RPMI8226 (cell line): ENCODE measurements at places on chromosomes 6 and 20.

GRCh38 chr20:46347841-46348803 lies 39.8 kb upstream of the CDH22 start:
- DNase-seq, result no peak

DNA sequence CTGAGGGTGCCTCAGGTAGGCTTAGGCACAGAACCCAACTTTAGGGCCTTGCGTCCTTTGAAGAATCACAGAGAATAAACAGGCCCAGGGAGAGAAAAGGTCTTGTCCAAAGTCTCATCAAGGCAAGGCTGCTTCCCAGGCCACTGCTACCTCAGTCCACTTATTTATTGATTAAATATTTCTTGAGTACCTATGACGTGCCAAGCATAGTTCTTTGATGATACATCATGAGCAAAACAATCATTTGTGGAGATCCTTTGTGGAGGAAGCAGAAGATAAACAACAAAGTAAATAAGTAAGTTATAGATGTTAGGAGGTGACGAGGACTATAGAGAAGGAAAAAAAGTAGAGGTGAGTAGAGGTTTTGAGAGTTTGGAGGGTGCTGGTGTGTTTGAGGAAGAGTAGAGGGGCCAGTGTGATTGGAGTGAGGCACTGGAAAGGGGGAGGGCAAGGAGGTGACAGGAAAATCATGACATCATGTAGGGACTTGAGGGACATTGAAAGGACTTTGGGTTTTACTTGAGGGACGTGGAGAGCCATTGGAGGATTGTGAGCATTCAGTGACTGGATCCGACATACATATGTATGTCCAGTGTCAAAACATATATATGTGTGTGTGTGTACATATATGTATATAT lies 14.1 kb upstream of the CHMP4B start:
- no peak for DNase-seq

DNA sequence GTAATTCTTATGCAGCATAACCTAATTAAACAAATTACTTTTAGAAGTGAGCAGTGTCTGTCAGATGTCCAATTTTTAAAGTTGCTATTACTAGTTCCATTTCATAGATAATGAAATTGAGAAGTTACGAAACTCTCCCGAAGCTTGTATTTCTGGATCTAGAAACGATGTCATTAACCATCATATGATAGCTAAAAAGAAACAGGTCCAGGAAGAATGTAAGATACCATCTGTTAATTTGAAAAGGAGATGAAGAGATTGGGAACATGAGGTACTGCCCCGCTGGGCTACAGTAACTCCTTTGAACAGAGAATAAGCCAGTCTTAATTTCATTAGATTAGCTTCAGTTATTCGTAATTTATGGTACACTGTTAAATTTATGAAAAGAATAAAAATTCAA lies 47.5 kb upstream of the TMX4 start:
- no peak for DNase-seq

DNA sequence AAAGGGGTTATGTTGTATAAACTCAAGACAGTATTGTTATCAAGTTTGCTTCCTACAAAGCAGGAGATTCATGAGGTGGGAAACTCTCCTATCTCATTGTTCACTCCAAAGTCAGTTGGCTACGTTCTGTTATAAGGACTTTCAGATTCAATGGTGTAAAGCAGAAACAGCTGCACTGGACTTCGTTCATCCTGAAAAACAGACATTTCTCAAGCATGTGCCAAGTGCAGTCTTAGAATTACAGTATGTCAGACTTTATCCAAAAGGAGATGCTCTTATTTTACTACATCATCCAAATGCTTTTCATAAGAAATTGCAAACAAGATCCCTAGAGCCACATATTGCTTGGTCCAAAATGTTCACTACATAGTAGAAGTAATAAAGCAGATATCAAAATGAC lies 14.9 kb downstream of the COL21A1 start:
- no peak for DNase-seq

GRCh38 chr6:56954403-56955170 lies at the start of gene BEND6:
Gene BEND6 (plus strand): TSS chr6:56955107. CDS start chr6:56981811, 26,704 bp downstream.
- DNase-seq, result peak; percentile 75

DNA sequence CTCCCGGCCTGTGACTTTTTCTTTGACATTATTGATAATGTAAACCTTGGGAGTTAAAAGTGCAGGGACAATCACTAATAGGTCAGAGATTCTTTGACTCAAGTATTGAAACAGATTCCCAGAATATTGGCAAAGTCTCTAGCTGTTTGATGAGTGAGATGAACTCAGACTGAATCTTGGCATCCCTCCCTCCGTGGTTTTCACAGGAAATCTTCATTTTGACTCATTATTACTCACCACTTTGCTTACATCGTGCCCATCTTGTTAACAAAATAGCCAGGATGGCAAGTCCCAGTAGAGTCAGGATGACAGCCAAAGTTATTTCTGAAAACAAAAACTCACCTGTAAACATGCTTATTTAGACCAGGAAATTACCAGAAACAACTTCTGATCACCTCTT lies 2.0 kb downstream of the TSBP1 start:
- DNase-seq, result no peak

DNA sequence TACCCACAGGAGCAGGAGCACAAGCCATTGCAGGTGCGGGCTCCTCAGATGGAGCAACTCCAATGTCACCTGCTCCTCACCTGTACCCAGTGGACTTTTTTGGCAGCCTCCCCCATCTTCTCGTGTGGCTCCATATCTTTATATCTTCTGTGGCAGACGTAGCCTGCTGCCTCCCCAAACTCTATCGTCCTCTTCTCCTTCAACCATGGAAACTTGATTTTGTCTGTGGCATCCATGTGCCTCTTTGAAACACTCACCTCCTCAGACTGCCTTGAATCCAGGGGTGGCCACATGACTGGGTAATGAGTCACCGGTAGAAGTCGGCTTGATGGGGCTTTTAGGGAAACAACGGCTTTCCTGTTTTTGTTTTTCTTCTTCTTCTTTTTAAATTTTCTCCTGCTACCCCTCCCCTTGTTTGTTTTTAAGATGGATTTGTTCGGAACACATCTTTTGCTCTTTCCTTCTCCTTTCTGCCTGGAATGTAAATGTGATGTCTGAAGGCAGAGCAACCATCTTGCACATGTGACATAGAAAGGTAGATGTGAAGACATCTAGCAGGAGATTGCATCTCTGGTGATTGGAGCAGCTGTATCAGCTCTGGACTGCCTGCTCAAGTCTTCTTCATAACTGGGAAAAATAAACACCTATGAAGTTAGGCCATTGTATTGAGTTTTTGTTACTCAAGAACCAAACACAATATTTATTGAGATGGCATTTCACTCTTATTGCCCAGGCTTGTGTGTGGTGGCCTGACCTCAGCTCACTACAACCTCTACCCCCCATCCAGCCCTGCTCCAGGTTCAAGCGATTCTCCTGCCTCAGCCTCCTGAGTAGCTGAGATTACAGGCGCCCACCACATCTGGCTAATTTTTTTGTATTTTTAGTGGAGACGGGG lies 69.9 kb upstream of the DDR1 start:
- peak; percentile 18 for DNase-seq

- peak; percentile 38 for DNase-seq
These were observed 114.1 kb downstream of the CD83 start for GRCh38 chr6:14231501-14232280.

- DNase-seq, result no peak
These were observed 52.8 kb downstream of the FKBP5 start for GRCh38 chr6:35635601-35636597.

GRCh38 chr6:46440141-46440540 lies 51.1 kb downstream of the RCAN2 start:
- DNase-seq, result no peak

DNA sequence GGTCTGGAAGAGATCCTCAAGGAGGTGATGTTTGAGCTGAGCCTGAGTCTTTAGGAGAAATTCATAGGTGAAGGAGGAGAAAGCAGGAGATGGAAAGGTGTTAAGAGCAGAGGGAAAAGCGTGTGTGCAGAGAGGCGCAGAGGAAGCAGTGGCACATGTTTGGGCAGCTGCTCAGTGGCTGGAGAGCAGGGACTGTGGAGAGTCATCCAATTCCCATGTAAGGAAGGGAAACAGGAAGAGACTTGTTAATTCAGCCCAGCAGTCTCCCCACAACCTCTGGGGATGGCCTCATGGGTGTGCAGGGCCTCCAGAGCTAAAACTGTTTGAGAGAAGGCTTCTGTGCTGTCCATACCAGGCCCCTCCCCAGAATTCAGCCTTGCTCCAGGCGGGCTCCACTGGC lies 16.2 kb downstream of the AAR2 start:
- no peak for DNase-seq

GRCh38 chr6:146859795-146860495 lies 261.2 kb downstream of the ADGB start:
- DNase-seq, result no peak

DNA sequence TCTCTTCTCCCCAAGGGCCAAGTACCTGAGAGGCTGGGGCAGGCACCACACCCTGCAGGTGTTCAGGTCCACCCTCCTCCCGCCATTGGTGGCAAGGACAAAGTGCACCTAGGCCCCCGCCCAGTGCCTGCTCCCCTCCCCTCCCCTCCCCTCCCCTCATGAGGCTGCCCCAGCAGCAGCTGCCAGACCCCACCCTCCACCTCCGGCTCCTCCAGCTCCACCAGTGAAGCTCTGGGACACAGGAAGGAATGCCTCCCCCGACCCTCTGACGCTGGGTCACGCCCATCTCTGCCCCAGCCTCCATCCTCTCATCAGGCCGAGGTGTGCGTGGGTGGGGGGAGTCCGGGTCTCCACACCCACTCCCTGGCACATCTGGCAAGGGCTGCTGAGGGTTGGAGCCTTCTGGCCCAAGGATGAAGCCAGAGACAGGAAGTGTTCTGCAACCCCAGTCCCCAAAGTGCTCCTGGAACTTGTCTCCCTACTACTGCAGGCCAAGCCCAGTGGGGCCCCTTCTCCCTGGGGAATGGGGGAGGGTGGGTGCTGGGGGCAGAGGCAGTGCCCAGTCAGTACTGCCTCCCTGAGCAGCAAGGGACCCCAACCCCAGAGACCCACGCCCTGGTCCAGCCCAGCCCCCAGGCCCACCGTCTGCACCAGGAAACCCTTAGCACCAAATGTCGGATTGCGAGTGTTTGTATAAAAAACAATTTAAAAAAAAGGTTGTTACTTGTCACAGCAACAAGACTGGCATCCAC lies 1.6 kb upstream of the UCKL1 start:
- DNase-seq, result peak; percentile 85

DNA sequence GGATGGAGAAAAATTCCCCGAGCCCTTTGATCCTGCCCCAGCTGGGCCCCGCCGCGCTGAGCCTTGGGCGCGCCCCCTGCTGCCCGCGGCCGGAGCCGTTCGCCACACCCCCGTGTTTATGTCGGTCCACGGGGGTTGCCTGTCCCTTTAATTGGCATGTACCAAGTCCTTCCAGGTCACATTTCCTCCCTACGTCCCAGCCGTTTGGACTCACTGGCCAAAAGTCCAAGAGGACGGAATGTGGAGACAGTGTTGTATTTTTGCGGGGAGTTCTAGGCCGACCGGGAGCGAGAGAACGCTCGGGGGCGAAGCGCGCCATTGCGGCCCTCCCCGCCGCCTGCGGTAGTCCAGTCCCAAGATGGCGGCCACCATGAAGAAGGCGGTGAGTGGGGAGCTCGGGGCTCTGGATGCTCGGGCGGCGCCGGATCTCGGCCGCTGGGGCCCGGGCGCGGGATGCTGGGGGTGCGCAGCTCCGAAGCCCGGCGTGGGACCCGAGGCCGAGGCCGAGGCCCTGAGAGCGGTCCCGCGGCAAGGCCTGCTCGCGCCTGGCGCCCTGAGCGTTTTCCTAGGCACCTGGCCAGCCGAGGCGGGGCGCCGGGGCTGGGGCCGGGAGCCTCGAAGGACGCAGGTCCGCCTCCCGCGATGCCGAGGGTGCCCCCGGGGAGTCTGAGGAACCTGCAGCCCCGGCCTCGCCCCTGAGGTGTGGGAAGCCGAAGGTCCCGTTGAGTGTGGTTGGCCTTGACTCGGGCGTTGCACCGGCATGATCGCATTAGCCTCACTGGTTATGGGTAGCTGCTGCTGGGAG lies at the start of gene PFDN4:
Gene PFDN4, plus strand, starts transcription at position 345 of the 805 bp plus-strand sequence. Its CDS starts 14 bp downstream, at position 359.
- peak; percentile 82 for DNase-seq

DNA sequence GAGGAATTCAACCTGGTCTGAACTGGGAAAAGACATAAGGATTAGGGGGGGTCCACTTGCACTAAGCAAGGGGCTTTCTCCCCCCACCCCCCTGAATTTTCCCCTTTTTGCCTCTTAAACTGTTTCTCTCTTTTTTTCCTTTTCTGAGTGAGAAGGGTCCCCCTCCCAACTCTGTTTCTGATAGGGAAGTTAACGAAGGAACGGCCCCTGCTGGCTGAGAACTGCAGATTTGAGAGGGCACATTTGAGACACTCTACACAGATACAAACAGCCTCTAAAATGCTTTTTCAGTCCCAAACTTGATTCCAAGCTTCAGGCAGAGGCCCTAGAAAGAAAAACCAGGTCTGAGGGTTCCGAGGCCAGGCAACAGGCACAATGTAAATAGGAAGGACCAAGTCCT lies 91.7 kb downstream of the JARID2 start:
- DNase-seq, result no peak

DNA sequence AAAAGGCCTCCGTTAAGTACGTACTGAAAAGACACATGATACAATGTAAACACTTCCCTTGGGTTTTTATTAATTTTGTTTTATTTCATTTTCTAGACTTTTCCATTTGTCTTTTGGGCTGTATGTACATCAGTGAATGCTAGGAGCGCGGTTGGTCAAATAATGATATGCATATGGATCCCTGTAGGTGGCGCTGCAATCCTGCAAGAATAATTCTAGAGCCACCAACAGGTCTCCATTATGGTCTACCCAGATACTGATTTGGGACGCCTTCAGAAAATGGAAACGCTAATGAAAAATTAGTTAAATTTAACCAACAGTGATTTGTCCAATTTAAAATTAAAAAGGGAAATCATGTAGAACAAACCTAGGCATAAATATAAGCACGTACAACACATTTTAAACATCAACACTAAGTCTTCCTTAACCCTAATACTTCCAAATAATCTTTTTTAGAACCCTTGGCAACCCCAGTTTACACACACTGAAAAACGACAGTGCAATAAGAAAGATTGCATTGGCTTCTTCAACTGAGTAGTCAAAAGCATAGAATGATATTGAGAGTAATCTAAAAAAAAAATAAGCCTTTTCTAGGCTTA lies 433.5 kb downstream of the RFPL4B start:
- peak; percentile 59 for DNase-seq

DNA sequence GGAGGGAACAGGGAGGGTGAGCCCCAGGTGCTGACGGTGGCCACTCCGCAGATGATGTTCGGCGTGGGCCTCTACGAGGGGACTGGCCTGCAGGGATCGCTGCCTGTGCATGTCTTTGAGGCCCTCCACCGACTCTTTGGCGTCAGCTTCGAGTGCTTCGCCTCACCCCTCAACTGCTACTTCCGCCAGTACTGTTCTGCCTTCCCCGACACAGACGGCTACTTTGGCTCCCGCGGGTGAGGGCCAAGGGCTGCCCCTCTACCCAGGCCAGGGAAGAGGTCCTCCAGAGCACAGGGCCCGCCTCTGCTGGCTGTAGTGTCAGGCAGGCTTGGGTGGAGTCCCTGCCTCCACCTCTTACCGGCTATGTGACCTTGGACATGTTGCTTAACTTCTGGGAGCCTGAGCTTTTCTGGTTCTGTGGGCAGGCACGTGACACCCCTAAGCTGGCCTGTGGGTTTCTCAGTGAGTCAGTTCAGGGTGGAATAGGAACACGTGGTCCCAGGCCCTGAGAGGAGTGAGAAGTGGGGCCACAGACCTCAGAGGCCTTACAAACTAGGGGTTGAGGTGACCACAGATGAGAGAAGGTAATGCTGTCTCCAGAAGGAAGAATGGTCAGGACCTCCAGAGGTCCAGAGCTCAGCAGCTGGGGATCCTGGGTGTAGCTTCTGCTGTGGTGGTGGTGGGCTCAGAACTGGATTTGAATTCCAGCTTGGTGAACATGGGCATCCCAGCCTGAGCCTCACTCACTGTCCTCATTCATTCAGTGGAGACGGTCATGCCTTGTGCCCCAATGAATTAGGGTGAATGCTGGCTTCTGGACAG lies 11.9 kb downstream of the PCIF1 start:
- DNase-seq, result no peak
